ENCODE measurements at places on chromosomes 2 and 18.

DNA sequence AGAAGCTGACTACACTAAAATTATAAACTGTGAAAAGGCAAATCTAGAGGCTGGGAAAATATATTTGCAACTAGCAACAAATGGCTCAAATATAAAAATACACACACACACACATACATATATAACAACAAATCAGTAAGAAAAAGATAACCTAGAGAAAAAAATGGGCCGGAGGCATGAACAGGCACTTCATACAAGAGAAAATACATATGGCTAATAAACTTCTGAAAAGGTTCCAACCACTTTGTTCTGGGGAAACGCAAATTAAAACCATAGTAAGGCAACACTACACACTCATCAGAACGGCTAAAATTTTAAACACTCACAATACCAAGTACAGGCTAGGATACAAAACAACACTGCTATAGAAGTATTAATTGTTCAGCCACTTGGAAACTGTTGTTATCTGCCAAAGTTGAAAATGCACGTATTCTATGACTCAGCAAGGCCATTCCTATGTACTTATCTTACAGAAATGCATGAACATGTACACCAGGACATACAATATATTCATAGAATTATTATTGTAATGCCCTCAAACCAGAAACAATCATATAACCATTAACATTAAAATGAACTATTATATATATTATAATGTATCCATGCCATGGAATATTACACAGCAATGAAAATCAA is 15.6 kb downstream of the WDSUB1 start:
- DNase-seq: no peak

DNA sequence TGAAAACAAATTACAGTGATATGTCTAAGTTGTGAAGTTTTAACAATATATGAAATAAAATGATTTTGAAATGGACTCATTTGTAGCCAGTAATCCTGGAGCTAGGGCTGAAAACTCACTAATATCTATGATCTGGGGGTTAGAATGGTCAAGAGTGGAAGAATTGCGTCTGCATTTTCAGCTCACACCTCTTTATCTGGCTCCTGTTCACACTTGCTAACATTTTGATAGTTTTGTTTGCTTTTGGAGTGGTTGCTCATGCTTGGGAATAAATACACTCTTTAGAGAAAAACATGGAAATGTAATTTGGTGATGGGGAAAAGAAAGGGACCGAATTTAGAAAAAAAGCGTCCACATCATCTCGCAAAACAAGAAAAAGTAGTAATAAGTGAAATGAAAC is 30.7 kb downstream of the UBE2F start:
- no peak for DNase-seq

- no peak for DNase-seq
Measured at GRCh38 chr2:33225350-33225749, 251.1 kb upstream of the RASGRP3 start.

DNA sequence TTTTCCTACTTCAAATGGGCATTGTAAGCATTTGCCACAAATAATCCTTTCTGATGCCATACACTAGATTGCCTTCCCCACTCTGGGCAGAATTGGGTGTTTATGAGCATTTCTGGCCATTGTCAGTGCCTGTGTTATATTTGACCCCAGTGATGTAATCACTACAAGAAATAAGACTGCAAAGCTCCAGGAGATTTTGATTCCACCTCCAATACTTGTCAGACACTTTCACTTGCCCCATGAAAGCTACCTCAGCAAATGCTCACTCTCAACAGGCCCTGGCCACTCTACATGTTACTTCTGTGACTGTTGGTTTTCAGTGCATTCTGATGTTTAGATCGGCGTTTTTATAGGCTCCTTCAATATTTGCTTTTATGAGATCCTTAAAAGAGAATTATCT is 135.1 kb downstream of the GFPT1 start:
- no peak for DNase-seq

- no peak for DNase-seq
Measured at GRCh38 chr2:62974999-62975398, 75.6 kb upstream of the OTX1 start.

GRCh38 chr2:113122364-113122763 is 5.0 kb upstream of the IL1RN start:
- no peak for DNase-seq

- DNase-seq: no peak
Measured at GRCh38 chr2:102051692-102052277, 60.0 kb downstream of the IL1R2 start.

DNA sequence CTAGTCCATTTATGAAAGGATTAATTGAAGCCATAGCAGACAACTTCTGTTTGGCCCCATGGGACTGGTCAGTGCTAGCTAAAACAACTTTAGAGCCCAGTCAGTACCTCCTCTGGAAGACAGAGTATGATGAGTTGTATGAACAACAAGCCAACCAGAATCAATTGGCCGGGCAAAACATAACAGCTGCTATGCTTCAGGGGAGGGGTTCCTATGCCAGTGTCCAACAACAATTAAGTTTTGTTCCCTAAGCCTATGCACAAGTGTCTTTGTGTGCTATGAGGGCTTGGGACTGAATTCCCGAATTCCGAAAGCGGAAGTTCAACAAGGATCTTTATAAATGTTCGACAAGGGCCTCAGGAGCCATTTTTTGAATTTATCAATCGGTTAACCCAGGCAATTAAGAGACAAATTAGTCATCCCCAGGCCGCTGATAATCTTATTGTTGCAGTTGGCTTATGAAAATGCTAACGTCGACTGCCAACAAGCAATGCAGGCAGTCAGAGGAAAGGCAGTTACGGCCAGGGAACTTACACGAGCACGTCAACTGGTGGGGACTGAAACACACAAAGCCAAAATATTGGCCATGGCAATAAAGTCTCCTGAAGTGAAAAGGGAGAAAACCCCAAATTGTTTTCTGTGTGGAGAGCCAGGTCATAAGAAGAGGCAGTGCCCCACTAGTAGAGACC is 57.9 kb downstream of the ZNF638 start:
- no peak for DNase-seq
